ENCODE measurements at places on chromosomes 4 and X.

GRCh38 chr4:155690044-155690837 lies 23.6 kb downstream of the GUCY1A1 start:
- H3K36me3 ChIP-seq, result no peaks in the 10 kb centered on the region
- no peak overlapping the region for H3K4me3 ChIP-seq
- no peaks in the 10 kb centered on the region for H3K4me1 ChIP-seq
- no peak for DNase-seq
- H3K27me3 ChIP-seq, result no peaks in the 10 kb centered on the region

DNA sequence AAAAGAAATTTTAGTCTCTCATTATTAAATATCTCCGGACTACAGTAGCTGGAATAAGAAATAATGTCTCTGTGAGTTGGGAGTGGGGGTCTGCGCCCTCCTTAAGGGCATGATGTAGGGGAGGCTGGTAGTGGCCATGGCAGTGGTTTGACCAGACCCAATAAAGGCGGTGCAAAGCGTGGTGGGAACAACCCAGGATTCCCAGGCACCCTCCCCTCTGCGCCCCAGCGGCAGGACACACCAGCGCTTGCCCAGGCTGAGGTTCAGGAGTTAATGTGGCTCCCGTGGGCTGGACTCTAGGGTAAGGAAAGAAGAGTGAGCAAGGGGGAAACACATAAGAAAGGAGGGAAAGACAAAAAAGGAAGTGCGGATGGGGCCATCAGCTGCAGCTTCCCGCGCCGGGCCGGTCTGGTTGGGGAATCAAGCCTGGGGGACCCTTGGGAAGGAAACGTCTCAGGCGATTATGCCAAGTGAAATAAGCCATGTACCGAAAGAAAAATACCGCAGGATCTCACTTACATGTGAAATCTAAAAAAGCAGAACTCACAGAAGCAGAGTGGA lies 157.5 kb upstream of the SMIM31 start:
- no peaks in the 10 kb centered on the region for H3K27me3 ChIP-seq
- no peaks in the 10 kb centered on the region for H3K4me1 ChIP-seq
- no peaks in the 10 kb centered on the region for H3K36me3 ChIP-seq
- H3K27ac ChIP-seq, result no peak overlapping the region
- no peak overlapping the region for H3K4me3 ChIP-seq
- DNase-seq, result no peak

DNA sequence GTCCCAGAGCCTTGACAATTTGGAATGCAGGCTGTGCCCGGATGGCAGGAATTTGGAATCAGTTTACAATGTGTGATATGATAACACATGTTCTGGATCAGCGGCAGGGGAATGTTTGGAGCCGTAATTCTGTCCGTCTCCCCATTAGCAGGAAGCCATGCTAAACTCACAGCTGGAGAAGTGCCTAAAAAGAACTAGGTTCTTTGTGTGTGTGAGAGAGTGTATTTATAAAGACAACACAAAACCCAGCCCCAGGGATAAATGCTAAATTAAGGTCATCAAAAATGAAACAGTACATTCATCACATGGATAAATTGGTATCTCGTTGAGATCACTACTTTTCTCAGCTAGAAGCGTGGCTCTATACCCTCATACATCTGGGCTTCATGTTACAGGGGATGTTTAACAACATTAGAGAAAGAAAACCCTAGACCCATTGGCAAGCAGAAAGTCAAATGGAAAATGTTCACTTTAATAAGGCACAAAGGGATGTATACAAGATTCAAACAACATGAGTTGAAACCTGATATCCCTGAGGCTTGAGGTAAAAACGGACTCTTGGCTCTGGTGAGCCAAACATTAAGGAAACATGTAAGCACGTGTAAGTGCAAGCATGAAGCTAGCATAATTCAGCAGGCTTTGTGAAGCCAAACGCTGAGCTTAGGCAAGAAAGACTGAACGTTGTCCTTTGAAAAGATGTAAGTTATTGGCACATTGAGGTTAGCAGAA lies 18.0 kb upstream of the TMEM131L start:
- no peaks in the 10 kb centered on the region for H3K27me3 ChIP-seq
- DNase-seq, result no peak
- H3K36me3 ChIP-seq, result no peaks in the 10 kb centered on the region
- no peak overlapping the region for H3K4me3 ChIP-seq
- no peak overlapping the region for H3K27ac ChIP-seq

DNA sequence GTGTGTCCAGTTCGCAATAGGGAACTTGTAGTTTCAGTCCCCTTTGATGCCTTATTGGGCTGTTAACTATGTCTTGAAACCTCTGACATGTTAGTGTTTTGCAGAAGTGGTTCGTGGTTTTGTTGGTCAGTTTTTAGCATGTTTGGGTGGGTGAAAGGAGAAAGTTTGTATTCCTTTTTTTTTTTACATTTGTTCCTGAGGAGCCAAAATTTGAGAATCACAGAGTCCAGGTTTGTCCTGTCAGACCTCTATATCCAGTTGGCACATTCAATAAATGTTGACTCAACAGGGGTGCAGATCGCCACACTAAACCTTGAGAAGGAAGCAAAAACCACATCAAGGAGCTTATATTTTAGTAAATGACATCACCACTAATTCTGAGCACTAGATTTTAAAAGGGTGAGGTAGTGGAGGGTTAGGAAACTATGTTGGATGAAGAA lies 26.2 kb downstream of the DLG3 start:
- DNase-seq, result no peak
- H3K4me3 ChIP-seq, result no peak overlapping the region
- H3K36me3 ChIP-seq, result no peaks in the 10 kb centered on the region
- no peaks in the 10 kb centered on the region for H3K27me3 ChIP-seq
- peaks cover 6% of the 10 kb centered on the region for H3K4me1 ChIP-seq
- no peak overlapping the region for H3K27ac ChIP-seq

DNA sequence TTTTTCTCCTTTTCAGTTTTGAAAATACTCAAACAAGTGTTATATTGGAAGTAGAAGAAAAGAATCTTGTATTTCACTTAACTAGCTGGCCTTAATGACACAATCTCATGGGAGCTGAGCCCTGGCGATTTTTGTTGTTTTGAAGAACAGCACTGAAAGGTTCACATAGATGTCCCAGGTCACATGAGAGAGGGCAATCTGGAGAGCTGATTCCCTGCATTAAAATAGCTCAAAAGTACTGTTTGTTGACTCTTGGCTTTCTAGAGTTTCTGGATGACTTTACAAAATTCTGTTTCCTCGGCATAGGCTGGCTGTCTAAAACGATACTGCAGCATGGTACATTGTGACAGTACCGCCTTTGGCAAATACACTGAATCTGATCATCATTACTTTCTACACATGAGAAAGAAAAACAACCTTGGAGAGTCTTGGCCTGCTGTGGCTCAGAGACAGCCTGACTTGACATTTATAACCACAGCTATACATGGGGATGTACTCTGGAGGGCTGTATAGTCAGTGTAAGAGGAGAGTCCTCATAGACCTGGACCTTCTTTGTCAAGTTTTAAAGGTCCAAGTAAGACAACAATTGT lies 119.8 kb upstream of the PDLIM3 start:
- no peaks in the 10 kb centered on the region for H3K36me3 ChIP-seq
- H3K27ac ChIP-seq, result no peak overlapping the region
- H3K4me1 ChIP-seq, result no peaks in the 10 kb centered on the region
- DNase-seq, result no peak
- H3K4me3 ChIP-seq, result no peak overlapping the region
- no peaks in the 10 kb centered on the region for H3K27me3 ChIP-seq

DNA sequence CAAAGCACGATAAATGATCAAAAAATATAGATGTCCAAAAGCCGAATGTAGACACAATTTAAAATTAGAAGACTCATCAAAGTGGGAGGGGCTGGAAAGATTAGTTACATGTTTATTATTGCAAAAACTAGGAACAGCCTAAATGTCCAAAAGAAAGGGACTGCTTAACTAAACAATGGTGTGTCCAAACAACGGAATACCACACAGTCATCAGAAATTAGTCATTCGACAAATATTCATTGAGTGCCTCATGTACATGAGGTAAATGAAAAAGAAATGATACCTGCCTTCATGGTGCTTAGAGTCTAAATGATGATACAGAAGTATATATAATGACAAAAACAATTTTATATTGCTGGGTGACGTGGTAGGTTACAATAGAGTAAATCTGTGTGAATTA lies 139.7 kb downstream of the MAML3 start:
- H3K4me3 ChIP-seq, result no peak overlapping the region
- no peak overlapping the region for H3K27ac ChIP-seq
- H3K4me1 ChIP-seq, result no peaks in the 10 kb centered on the region
- no peaks in the 10 kb centered on the region for H3K27me3 ChIP-seq
- no peak for DNase-seq

- no peak overlapping the region for H3K27ac ChIP-seq
- no peaks in the 10 kb centered on the region for H3K36me3 ChIP-seq
- H3K4me3 ChIP-seq, result no peak overlapping the region
- no peaks in the 10 kb centered on the region for H3K4me1 ChIP-seq
- no peak for DNase-seq
- no peaks in the 10 kb centered on the region for H3K27me3 ChIP-seq
Measured at GRCh38 chrX:151988706-151989299, 14.3 kb upstream of the GABRE start.

DNA sequence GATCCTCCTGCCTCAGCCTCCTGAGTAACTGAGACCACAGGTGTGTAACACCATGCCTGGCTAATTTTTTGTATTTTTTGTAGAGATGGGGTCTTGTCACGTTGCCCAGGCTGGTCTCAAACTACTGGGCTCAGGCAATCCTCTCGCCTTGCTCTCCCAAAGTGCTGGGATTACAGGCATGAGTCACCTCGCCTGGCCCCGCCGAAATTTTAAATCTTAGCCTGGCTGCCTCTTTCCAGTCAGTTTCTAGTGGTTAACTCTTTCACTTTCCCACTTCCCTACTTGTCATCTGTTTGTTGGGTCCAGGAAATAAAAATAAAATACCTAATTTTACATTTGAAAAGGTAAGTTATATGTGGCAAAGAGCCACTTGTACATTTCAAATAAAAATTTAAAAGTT lies 62.4 kb downstream of the TMEM165 start:
- H3K27ac ChIP-seq, result no peak overlapping the region
- H3K27me3 ChIP-seq, result no peaks in the 10 kb centered on the region
- DNase-seq, result no peak
- no peaks in the 10 kb centered on the region for H3K4me1 ChIP-seq

DNA sequence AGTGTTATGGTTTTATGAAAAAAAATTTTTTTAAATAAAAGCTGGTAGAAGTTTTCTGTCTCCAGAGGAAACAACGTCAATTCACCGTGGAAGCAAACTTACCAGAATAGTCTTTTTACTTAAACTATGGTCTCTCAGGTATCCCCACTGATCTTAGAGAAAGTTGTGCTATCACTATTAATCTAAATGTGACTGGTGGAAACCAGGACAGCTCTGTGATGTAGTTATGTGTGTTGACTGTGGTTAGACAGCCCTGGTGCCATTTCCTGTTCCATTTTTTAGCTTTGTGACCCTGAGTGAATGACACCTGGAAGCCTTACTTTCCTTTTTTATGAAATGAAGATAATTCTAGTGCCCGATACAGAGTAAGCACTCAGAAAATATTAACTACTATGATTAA lies 111.8 kb upstream of the HUWE1 start:
- no peak overlapping the region for H3K27ac ChIP-seq
- H3K4me3 ChIP-seq, result no peak overlapping the region
- H3K4me1 ChIP-seq, result no peaks in the 10 kb centered on the region
- H3K27me3 ChIP-seq, result no peaks in the 10 kb centered on the region

DNA sequence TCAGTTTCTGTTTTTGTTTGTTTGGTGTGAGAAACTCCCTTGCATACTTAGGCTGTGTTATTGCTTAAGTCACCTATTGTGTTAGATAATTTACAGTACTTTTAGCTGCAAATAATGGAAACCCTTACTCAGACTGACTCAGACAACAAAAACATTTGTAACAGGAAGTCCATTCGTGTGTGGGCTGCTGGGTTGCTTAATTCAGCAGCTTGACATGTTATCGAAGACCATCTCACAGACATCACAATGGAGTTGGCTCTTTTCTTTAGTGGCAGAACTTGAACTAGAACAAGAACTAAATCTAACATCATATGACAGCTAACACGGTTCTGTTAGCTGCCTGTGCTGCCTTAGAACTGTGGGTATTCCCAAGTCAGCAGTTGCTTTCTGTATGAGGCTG lies 9.9 kb upstream of the GABRE start:
- no peaks in the 10 kb centered on the region for H3K36me3 ChIP-seq
- DNase-seq, result no peak
- no peak overlapping the region for H3K4me3 ChIP-seq
- H3K27ac ChIP-seq, result no peak overlapping the region

DNA sequence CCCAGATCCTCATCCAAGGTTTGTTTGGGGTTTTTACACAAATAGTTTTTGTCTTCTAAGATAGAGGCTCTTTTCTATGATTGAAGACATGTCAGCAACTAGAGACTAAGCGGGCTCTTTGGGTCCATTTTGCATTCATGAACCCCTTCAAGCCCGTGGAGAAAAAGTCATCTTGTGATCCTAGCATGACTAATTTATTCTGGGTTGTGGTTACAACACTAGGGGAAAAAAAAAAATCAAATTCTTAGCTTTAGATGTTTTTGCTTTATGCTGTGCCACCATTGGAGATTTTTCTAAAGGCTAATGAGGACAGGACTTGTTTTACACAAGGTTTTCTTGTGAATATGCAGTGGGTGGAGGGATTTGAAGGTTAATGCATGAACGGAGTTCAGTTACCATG lies 440.0 kb downstream of the PCDH7 start:
- no peaks in the 10 kb centered on the region for H3K27me3 ChIP-seq
- H3K36me3 ChIP-seq, result no peaks in the 10 kb centered on the region
- no peak for DNase-seq
- H3K4me1 ChIP-seq, result no peaks in the 10 kb centered on the region

DNA sequence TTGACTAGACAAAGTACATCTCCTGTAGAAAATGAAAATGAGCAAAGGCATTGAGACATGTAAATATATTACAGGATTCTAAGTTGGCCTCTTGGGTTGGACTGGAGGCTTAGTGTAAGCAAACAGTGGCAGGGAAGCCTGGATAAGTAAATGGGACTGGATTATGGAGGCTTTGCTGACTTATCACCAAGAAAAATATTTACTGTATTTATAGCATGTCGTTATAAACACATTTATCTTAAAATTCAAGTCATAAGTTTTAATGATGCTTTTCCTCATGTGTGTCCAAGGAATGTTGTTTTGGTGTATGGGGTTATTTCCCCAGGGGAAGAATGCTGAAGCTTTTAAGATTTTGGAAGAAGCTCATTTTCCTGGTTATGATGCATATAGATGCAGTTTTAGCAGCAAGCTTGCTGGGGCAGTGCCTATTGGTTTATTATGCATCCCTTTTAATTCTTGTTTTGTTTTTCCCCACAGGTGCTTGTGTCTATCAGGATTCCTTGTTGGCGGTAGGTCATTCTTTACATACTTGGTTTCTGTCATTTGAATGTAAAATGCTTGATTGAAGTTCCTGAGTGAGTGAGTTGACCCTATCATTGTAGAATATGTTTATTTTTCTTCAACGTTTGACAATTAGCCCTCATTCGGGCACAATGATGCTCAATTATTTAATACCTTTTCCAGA lies 8.5 kb downstream of the FRAS1 start:
- peaks cover 4% of the 10 kb centered on the region for H3K27me3 ChIP-seq
- H3K27ac ChIP-seq, result no peak overlapping the region
- no peak overlapping the region for H3K4me3 ChIP-seq
- no peak for DNase-seq
- no peaks in the 10 kb centered on the region for H3K4me1 ChIP-seq
